ENCODE measurements at places on chromosomes 3 and 15.

- no peak for DNase-seq
Measured at GRCh38 chr3:130621824-130622223, 104.8 kb downstream of the COL6A6 start.

DNA sequence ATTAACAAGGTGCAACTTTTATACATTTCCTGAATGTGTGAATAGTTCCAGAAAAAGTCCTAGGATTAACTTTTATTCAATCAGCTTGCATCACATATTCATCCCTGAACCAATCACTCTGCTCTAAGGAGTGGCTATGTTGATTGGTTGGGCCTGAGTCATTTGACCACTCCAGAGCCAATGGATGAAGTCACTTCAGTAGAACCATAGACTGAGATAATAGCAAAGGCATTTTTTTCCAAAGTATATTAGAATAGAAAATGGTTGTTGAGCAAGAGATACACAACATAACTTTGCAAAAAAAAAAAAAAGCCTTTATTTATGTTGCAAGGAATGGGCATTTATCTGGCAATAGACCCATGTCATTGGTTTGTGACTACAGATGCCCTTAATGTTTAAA, 55.5 kb upstream of the AGTR1 start:
- no peak for DNase-seq

DNA sequence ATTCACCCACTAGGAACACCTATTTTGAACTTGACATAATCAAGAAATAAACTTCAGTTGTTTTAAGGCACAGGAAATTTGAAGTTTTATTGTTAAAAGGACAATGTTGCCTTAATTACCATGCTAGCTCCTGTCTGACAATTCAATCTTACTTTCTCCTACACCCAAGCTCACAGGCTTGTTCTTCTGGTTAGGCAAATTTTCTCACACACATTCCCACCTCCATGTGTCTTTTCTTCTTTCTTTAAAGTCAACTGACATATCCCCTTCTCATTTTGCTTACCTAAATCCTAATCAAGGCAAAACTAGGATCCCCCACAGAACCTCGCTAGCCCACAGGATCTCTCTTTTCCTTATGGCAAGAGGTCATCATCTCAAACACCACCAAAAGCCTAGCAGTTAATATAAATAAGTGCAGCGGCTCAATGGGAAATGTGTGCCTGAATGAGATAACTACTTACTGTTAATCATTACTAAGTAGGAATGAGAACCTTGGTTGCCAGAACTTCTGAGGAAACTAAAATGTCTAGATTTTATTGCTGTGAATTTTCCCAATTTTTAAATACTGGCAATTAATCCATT, 189.3 kb downstream of the PLCH1 start:
- DNase-seq = no peak

GRCh38 chr15:63463793-63464192, 40.6 kb upstream of the USP3 start:
- DNase-seq = no peak

DNA sequence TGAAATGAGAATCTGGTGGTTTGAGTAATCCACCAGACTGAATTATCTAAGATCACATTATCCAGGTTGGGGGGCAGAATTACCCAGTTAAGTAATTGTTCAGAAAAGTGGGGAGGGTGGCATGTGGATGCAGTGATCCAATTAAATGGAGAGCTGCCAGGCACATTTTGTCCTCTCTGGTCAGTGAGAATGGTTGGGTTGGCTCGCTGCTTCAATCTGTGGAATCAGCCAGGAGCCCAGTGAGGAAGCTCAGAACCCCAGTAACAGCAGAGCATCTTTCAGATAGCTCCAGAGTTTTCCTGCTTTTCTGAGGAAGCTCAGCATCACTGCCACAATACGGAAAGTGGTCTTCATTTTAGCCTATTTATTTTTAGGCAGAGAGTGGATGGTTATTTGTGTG, 6.4 kb upstream of the EXOG start:
- no peak for DNase-seq
